HFFc6 (cell line): ENCODE measurements at places on chromosomes 2 and 18. TPM values are rescaled to one million over a fixed set of nuclear protein-coding genes. Genes with fewer than 3 reads are reported as not detected.

DNA sequence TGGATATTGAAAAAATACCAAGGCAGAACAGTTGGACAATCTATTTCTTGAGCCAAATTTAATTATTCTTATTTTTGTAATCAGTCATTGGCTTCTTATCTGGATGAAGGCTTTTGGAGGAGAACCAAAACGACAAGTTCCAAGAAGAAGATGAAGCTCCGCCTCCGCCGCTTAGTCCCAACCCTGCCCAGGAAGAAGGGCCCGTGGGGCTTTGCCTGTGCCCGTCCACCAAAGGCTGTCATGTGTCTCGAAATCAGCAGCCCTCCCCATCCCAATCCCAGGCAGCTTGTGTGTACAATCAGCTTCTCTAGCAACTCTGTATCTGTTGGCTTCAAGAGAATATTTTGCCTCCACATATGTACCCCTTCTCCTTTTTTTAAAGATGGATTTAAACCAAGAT, 24.6 kb downstream of the PTRHD1 start:
- no peak for DNase-seq

DNA sequence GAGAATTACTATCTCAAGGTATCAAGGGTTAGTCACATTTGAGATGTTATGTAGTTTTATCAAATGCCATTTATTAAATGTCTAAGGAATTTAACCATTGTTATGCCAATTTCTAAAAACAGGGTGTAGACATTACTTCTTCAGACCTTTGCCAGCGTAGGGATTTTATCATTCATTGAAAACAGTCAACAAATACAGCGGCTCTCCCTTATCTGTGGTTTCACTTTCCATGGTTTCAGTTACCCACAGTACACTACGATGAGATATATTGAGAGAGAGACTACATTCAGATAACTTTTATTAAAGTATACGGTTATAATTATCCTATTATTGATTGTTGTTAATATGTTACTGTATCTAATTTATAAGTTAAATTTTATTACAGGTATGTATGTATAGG, 234.7 kb downstream of the TMX3 start:
- DNase-seq: no peak

DNA sequence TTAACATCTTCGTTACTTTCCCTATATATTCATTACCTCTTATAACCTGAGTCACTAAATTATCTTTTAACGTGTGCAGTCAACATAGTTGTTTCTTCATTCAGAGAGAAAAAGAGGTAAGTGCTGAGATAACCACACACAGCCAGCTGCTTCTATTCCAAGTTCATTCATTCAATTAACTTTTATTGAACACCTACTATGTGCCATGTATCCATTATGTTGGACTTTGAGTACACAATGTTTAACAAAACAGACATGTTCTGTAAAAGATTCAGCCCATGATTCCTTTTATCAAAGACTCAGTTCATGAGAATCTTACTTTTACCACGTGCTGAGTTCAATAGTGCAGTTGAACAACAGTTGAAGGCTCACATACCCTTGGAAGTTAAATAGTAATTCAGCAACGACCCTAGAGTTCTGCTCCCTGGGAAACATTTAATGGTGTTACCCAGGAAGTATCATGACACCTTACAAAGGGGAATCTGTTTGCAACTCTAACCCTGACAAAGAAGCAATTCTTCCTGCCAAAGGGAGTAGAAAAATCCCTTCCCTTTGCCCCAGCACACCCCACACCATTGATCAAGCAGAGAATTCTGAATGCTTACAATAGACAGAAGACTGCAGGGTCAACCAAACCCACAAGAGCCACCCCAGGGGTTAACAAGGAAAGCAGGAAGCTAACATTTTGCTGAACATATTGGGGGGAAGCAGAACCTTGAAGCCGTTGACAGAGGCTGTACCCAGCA, 595.8 kb downstream of the STK39 start:
- no peak for DNase-seq

ZNF396 gene
- 0.53 to 0.71 TPM (median 0.66 TPM) in 3 replicates for total RNA-seq

PLEKHH2 gene
- 0.26 to 0.48 TPM in 2 of 3 replicates, not detected in the other for total RNA-seq

DNA sequence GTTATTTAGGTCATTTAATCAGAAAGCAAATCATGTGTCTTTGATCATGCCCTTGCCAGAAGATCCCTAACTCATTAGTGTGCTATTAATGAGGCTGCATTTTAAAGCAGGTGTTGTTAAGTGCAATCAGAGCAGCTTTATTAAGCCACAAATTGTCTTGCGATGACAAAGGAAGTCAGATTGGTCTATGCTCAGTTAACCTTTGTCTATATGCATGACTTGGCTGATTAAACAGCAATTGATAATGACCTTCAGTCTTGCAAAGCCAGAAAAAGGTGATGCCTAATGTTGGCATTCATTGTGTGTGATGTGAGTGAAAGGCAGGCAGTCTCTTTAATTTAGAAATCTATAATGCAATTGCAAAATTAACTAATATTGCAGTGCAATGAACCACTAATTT, 166.9 kb downstream of the RND3 start:
- no peak for DNase-seq

MYO3B gene
- total RNA-seq: not detected in 3 replicates

- DNase-seq: no peak
Observed at GRCh38 chr2:104473546-104473945, 380.4 kb upstream of the POU3F3 start.

KCNE4 gene
- total RNA-seq: 5.0 to 9.3 TPM (median 6.5 TPM) in 3 replicates

GRCh38 chr18:5709476-5710095, 165.8 kb upstream of the EPB41L3 start:
- DNase-seq: no peak

- no peak for DNase-seq
Observed at GRCh38 chr2:60148716-60149115, 404.7 kb downstream of the BCL11A start.

GRCh38 chr2:30421026-30421603, 25.9 kb upstream of the LCLAT1 start:
- no peak for DNase-seq

HRH4 gene
- not detected in 3 replicates for total RNA-seq

- DNase-seq: no peak
Observed at GRCh38 chr2:96604104-96604503, 34.0 kb downstream of the KANSL3 start.

GRCh38 chr2:178282075-178282815, 87.9 kb downstream of the OSBPL6 start:
- no peak for DNase-seq

DNA sequence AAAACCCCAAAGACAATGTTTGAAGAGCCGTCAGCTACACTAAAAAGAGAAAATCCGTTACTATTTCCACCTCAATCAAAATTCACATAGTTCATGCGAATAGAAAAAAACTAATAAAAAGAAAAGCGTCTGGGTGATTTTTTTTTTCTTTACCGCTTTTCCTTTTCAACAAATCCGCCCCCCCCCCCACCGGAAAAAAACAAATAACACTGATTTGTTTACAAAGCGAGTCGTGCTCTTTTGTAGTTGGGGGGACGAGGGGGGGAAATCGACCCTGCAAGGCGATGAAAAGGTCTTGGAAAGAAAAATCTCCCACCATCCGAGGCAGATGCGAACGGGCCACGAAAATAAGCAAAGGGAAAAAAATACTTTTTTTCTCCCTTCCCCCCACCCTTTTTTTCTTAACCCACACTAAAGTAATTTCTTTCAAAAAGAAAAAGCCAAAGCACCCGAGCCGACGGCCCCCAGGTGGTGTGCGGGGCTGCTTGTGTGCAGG, 638 bp downstream of the ZNF521 start:
- no peak for DNase-seq

DNA sequence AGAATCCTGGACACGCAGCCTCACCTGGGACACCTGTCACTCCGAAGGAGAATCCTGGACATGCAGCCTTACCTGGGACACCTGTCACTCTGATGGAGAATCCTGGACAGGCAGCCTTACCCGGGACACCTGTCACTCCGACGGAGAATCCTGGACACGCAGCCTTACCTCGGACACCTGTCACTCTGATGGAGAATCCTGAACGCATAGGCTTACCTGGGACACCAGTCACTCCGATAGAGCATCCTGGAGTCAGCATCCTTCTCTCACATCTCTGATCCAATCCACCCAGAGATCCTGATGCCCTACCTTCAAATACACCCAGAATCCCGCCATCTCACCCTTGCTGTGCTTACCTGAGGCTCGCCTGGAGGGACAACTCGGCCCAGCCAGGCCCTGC, 154.9 kb downstream of the NDUFA10 start:
- no peak for DNase-seq

DNA sequence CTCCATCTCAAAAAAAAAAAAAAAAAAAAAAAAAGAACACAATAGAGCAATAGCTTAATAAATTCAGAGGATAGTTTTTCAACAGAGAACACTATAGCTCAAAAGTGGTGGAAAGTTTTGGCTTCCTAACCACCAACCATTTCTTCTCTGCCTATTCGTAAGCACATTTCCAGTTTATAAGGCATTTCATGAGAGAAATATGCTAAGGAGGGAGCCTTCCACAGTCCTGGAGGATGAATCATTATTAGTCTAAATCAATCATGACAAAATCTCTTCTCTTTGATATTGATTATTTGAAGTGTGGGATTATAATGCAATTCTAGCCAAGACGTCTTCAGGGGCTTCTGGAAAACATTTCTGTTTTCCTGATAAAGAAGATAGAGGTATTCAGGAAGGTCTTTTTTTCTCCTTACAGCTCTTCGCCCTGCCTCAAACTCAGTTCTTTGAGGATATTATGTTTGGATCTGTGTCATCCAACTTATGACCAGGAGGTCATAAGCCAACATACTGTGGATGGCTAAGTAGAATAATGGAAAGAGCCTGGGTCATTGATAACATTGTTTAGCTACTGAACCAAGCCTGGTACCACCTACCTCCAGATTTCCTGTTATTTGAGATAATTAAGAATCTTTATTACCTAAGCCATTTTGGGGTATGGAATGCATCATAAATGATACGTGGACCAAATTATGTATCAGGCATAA, 207.3 kb downstream of the TRIB2 start:
- peak; percentile 67 for DNase-seq

GRCh38 chr2:72028351-72028995, 119.2 kb downstream of the CYP26B1 start:
- no peak for DNase-seq

CPO gene
- not detected in 3 replicates for total RNA-seq

- DNase-seq: no peak
Observed at GRCh38 chr2:176917-177316, 86.9 kb downstream of the SH3YL1 start.

GRCh38 chr2:96514521-96514920, 9.4 kb upstream of the NEURL3 start:
- no peak for DNase-seq

DNA sequence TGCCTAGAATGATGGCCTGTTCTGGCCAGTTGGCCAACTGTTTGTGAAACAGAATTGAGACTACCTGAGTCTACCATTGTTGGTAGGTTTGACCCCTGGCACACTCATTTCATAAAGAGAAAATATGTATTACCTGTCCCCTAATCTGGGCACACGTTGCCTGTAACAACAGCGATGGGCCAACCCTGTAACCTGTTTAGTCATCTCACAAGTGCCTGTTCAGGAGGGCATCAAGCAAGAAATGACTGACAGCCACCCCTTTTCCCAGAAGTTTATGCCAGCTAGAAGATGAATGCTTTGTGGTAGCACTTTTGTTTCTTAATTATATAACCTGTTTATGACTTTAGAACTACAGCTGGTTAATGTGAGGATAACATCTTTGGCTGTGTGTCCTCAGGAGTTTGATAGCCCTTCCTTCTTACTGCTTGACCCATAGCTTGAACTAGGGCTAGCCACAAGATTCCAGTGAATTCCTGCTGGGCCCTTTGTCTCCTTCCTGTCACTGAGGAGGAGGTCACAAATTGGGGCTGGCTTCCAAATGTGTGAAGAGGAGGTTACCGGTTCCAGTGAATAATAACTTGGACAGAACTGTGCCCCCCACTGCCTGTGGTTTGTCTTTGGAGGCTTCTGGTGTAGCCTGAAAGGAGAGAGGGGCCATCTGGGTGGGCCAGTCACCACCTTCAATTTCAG, 273.9 kb upstream of the EPAS1 start:
- DNase-seq: no peak

- no peak for DNase-seq
Observed at GRCh38 chr2:160742667-160743066, 249.1 kb upstream of the RBMS1 start.

DNA sequence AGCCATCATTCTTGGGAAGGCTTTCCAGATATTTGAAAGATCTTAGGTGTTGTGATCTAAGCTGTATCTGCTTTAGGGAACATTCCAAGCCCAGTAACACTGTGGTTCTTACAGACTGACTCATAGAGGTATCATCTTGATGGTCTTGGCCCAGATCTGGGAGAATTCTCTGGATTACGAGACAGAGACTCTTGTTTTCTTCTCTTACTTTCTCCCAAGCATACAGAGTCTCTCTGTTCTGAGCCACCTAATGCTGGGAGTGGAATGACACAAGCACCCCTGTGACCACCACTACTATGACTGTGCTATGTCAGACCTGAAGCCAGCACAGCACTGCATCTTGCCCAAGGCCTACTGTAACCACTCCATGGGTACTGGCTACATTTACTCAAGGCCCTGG, 81.0 kb upstream of the EPAS1 start:
- peak; percentile 57 for DNase-seq

GRCh38 chr2:219448776-219449341, 14.2 kb downstream of the SPEG start:
- DNase-seq: no peak

GRCh38 chr2:206993964-206994363, 54.6 kb downstream of the CPO start:
- peak; percentile 32 for DNase-seq

DNA sequence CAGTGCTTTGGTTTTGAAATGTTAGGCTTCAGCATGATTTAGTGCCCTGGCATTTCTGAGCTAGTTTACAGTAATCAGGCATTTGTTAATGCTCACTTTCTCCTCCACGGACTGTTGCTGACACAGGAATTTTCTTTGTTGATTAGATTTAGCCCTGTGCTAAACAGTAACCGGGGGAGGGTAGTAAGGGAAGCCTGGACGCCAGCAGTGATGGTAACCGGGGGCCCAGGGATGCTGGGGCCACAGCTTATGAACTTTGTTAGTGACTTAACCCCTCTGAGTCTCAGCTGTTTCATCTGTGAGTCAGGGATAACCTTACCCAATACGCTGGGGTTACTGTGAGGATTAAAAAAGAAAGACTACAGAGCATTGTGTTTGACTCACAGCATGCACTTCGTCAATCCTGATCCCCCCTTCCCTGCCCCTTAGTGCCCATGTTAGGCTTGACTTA, 33.5 kb downstream of the KLHL29 start:
- peak; percentile 79 for DNase-seq

DNA sequence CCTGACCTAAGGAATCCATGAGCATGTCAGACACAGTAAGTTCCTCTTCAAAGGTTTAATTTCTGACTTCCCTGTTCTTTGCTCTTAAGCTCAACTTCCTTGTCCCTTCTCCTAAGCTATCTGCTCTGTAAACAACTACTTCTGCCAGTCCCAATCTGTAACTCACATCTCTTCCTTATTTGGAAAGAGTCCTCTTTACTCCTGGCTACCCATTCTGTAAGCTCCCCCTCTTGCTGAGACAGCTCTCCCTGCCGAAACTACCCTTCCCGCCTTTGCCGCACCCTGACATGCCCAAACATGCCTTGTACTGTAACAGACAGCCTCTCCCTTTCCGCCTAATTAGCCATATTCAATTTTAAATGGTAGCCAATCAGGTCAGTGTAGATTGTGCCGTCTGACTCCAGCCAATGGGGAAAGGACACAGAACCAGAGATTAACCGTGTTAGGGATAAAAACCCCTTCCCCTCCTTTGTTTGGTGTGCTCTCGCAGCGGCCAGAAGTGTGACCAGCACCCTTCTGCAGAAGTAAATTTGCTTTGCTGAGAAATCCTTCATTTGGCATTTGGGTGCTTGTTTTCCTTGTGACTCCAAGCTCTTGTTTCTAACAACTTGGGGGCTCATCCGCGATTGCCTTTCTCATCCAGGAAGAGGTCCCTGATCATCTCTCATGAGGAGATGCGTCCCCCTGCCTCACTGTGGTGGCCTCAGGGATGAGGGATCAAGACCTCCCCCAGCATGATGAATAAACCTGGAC, 49.0 kb downstream of the PIAS2 start:
- no peak for DNase-seq

CAPN13 gene
- total RNA-seq: not detected in 3 replicates

SCYGR3 gene
- not detected in 3 replicates for total RNA-seq
